ENCODE measurements at places on chromosomes 5 and 9.

GRCh38 chr5:93274291-93274690 lies 306.7 kb downstream of the NR2F1-AS1 start:
- DNase-seq = no peak

- DNase-seq = no peak
Measured at GRCh38 chr9:123742009-123742767, 187.7 kb downstream of the DENND1A start.

GRCh38 chr9:74742792-74743730 lies 144.7 kb downstream of the TRPM6 start:
- DNase-seq = no peak

DNA sequence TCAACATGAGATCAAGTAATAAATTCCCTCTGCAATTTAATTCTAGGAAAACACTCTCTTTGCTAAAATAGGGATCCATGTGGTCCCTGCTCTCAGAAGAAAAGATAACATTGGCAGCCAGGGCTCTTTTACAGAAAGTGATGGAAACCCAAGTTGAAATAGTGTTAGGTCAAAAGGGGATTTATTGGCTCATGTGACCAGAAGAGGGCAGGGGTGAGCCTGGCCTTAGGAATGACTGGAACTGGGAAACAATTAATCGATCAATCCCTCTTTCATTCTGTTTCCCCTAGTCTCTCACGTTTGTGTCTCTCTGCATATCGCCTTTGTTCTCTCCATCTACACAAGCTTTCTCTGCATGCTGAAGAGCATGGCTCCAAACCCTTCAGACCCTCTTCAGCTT lies 58.3 kb upstream of the ALDH1B1 start:
- DNase-seq = no peak

DNA sequence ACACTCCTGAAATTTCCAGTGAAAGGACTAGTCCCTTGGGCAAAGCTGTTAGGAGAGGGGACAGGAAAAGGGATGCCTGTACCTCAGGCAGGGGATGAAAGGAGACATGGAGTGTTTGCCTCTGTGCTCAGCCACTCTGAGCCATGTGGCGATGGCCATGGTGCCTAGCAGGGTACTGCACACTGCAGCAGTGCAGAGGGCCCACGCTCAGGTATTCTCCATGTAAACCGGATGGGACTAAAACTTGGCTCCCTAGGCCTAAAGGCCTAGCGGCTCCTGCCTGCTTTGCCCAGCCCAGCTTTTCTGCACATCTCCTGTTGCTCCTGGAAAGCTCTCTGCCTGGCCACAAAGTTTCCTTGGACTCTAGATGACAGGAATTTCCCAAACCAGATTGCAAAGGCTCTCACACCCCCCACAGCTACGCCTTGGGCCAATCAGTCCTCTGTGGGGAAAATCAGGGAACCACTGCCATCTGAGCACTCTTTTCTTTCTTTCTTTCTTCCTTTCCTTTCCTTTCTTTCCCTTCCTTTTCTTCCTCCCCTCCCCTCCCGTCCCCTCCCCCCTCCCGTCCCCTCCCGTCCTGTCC lies 44.3 kb downstream of the HABP4 start:
- no peak for DNase-seq

DNA sequence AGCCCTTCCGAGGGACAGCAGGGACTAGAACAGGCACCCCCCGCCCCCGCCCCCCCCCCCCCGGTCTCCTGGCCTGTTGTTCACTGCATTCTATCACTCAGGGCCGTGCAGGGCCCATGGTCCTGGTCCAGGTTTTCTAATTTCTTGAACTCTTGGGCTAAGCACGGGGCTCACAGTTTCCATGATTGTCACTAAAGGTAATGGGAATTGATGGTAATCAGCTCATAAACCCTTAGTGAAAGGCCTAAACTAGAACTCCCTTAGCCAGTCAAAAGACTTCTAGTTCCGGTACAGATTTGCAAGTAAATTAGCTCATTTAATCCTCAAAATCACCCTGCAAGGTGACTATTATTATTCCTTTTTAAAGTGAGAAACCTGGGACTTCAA lies 14.7 kb upstream of the PWWP2A start:
- no peak for DNase-seq

DNA sequence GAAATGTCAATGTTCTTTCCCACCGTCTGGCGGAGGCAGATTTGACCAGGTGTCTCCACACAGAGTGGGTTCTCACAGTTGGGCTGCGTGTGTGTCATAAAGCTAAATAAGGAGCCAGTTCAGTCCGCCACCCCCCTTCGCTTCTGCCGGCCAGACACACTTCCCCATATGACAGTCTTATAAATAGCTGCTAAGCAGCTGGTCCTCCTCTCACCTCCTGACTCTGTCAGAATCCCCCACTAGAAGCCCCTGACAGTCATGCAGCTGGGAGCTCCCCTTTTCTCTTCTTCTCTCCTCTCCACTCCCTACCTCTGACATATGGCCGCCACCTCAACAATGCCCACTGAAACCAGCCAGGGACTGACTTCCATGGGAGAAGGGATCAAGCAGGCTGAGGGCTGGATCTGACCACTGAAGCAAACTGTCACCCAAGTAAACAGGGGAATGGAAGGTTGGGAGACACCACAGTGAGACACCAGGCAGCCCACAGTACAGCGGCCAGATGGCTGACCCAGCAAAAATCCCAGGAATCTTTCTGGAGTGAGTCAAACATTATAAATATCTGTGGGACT lies 141.9 kb upstream of the EFNA5 start:
- DNase-seq = no peak

- DNase-seq = no peak
Measured at GRCh38 chr9:127946728-127947127, 9.1 kb upstream of the DPM2 start.

- no peak for DNase-seq
Measured at GRCh38 chr9:7094576-7094975, 336.8 kb downstream of the KDM4C start.

- peak; percentile 11 for DNase-seq
Measured at GRCh38 chr9:89953824-89954615, 349.2 kb downstream of the GADD45G start.

DNA sequence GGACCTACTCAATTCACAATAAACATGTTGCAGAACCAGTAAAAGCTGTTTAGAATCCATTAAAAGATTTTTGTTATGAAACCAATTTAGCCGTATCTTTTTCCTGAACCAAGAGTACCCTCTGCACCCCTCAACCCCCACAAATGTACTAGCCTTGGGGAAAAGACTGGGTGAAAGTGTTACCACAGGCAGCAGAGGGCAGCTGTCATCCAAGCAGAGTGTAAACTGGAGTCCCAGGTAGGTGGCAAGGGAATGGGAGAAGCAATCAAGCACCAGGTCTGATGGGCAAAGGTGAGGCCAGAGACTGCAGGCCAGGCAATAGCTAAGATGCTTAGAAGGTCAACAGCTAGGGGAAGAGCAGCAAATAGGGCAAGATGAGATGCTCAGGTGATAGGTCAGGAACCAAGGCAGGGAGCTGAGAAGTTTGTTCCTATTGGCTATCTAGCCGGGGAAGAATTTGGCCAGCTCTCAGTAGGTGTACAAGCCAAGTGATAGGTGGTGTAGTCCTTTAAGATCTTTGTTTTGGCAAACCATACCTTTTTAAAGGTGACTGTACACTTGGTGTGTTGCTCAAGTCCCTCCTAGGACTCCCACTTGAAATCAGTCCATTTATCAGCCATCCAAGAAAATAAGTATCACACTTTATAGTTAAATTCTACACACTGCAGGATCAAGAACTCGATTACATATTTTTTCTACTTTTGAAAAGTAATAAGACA lies 77.8 kb upstream of the CCDC112 start:
- no peak for DNase-seq

- no peak for DNase-seq
Measured at GRCh38 chr9:78001946-78002731, 29.5 kb downstream of the GNAQ start.

DNA sequence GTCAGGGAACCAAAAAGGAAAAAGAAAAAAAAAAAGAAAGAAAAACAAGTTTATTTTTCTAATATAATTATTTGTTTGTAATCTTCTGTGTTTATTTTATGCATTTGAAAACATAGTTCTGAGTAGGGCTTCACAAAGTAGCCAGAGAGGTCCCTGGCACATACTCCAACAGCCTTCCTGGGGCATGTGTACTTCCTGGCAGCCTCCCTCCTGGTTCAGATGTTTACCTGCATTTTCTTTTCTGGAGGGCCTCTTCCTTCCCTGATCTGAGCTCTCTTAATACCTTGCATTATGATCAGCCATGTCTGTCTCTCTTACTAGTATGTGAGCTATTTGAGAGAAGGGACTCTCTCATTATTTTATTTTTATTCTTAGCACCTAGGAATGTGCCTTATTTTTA lies 361.8 kb downstream of the KDM4C start:
- DNase-seq = no peak

DNA sequence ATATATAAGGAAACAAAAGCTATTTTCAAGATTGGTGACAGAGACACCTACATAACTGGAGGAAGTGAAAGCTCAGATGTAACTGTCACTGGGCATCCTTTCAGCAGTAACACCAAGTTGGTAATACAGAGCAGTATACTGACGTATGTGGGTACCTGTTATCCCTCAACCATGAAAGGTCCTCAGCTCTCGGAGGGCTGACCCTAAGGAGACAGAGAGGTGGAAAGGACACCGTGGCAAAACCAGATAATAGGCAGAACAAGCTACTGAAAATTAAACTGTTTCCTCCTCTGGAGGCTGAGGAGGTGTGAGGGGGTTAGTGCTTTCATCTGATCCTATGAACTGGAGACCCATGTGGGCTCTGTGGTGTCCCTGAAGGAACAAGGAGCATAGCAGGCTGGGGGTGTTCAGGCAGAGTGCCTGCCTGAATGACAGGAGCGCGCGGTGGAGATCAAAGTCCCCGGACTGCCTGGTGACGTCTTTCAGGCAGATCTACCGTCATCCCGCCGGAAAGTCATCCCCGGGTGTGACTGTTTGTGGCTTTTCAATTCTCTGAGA lies 130.2 kb upstream of the FSTL4 start:
- DNase-seq = no peak

- DNase-seq = no peak
Measured at GRCh38 chr5:159783726-159784247, 132.5 kb upstream of the ADRA1B start.

DNA sequence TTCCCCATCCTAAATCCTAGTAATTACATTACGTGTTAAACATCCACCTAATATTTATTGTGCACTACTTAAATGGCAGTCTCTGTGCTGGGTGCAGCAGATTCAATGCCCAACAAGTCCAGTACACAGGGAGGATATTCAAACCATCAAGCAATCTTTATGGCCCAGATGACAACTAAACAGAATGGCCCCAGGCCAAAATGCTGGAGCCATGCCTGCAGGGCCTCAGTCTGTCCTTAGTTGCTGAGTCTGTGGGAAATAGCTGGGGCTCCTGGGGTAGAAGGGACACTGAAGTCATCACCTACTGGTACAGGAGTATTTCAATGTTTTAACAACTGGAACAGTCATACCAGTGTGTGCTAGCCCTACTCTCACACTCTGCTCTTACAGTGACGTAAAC lies 153.5 kb downstream of the ZNF608 start:
- no peak for DNase-seq

DNA sequence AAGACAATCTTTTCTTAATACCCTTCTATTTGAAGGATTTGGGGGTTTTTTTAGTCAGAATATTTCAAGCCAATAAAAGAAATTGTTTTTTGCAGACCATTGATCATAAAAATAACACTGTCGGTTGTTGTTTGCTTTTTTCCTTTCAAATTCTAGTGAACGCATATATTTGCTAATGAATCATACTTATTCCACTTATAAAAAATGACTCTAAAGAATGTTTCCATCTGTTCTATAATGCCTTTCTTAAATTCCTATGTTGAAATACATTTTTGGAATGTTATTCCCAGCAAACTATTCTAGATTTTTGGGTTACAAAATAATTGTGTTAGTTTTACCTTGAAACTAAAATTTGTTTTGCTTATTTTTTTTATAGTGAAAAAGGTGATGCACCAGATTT lies 32.2 kb downstream of the CWC27 start:
- no peak for DNase-seq

DNA sequence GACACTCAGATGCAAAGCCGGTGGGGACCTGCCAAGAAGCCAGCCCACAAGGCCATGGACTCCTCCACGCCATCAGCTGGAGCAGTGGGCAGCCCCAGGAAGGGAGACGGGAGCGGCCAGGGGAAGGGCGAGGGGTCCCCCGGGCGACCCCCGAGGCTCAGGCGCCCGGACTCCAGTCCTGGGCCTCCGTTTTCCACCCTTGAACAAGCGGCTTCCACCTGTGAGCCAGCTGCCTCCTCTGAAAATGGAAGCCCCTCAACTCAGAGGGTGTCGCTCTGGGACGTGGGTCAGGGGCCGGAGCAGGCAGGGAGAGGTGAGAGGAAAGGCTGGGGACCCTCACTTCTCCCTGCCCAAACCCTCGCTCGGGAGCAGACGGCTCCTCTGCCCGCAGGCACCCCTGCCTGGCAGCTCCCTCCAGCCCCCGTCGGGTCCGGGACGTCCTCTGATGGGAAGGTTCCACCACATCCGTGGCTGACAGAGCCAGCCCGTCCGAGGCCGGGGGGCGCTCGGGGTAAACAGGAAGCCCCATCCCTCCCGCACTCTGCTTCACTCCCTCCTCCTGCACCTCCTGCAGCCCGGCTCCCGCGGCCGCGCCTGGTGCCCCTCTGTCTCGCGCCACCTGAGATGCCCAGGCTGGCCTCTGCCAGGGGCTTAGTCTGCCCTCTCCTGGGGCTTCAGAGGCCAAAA lies 3.7 kb upstream of the EGFL7 start:
- no peak for DNase-seq

DNA sequence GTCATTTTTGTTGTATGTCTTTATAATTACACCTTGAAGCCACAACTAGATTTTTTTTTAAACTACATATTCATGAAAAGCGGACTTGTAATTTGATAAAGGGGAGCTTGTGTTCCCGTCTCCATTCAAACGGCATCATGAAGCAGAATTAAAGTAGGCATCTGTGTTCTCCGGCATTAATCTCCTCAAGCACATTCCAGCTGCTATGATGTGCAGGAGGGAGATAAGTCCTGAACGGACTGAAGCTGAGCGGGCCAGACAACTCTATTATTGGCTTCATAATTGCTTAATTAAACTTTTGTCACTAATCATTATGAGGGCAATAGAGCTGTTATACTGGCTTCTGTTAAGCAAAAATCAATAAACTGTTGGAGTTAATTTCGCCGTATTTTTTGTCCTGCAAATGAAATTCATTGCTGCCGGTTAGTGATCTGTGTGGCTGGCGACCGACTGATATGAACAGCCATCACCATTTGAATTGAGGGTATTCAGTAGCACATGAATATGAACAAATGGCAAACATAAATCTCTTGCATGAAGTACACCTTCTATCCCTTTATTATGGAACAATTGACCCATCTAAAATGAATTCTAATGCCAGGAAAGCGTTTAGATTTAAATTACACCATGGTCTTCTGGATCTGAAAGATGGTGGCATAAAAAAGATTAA lies 408.8 kb upstream of the IRX1 start:
- DNase-seq = no peak

All from NCI-H2171 (cell line).